Stimulated activated CD8-positive, alpha-beta memory T cell treated with anti-CD3 and anti-CD28 coated beads, Interleukin-7, amount 100 ng/mL, for 4 hours (primary cell): ENCODE measurements at places on chromosomes 5 and 9.
A peak's percentile ranks its signal among the peaks of the same experiment; 100 is the strongest.

- no peak for DNase-seq
These were observed 78.1 kb downstream of the GPR21 start for GRCh38 chr9:123111427-123112014.

GRCh38 chr5:108857905-108858304 lies 110.2 kb downstream of the FER start:
- DNase-seq = no peak

DNA sequence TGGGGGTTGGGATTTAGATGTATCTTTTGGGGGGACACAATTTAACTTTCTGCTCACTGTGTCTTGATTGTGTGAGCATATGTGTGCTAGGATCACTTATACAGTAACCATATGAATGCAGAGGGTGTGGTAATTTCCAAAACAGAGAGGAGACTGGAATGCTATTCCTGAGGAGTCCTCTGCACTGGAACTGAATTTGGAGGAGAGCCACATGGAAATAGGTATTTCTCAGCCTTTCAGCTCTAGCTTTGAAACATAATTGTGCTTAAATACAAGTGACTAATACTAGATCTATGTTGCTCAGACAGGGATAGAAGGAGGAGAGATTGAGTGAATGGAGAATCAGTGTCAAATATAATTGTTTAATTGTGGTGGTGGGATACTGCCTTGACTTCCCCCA lies 45.5 kb downstream of the FOCAD start:
- DNase-seq = no peak

GRCh38 chr5:175696139-175696854 lies 38.4 kb downstream of the HRH2 start:
- peak; percentile 31 for DNase-seq

DNA sequence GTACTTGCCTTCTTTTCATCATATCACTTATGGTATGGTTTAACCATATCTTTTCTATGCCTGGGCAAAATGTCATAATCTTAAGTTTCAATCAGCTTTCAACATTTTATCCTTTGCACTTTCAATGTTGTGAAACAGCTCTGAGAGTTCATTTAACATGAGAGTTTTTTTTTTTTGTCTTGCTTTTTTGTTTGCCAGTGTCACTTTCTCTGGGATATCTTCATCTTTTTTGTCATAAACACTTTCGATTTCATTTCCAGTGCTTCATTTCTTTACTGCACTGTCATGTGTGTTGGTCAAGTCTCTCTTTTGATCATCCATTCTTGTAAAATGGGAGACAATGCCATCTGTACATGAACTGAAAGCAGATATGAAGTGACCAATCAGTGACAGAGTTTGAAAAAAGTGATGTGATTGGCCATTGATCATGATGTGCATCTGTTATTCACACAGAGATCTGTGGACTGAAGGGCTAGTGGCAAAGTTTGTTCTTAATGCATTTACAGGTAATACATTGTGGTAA lies 7.5 kb upstream of the POU5F2 start:
- DNase-seq = no peak

DNA sequence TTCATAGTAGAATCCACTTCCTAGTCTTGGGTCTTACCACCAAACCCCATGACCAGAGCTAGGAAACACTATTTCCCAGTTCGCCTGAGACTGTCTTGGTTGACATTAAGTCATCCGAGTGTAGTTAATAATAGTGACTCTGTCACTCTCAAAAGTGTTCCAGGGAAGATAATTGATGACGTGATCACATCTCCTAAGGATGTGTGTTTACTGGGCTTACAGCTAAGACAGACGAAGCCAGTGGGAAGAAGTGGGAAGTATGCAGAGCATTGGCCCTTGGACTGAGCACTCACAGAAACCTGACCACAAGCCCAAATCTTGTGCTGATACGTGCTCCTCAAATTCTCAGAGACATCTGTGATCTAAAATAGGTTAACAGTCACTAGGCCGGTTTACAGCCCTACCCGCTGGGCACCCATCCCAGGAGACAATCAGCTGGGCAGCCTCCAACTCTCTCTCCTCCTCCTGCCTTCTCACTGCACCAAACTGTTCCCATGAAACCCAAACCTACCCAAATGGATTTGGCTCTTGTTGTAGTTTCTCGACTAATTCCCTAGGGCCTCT lies 316.6 kb downstream of the TLE1 start:
- DNase-seq = no peak

DNA sequence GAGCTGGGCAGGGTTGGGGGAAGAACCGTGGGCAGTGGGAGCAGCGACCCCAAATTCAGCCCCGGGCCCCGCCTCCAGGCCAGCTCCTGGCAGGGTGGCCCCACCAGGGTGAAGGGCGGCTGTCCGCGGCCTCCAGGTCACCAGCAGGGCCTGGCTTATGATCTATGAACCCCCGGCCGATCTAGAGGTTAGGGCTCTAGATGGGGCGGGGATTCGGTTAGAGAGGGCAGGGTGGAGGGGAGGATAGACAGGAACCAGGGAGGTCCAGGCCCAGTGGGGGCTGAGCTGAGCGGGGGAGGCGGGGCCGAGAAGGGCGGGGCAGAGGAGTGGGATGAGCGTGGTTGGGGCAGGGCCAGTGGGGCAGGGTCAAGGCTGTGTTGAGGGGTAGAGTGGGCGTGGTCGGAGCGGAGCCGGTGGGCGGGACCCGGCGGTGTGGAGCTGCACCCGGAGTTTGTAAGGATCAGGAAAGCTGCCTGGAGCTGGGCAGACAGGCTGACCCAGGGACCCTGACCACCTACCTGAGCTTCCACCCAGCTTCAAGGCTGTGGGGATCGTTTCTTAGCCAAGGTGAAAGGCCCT lies 29.3 kb upstream of the OBP2B start:
- peak; percentile 13 for DNase-seq

DNA sequence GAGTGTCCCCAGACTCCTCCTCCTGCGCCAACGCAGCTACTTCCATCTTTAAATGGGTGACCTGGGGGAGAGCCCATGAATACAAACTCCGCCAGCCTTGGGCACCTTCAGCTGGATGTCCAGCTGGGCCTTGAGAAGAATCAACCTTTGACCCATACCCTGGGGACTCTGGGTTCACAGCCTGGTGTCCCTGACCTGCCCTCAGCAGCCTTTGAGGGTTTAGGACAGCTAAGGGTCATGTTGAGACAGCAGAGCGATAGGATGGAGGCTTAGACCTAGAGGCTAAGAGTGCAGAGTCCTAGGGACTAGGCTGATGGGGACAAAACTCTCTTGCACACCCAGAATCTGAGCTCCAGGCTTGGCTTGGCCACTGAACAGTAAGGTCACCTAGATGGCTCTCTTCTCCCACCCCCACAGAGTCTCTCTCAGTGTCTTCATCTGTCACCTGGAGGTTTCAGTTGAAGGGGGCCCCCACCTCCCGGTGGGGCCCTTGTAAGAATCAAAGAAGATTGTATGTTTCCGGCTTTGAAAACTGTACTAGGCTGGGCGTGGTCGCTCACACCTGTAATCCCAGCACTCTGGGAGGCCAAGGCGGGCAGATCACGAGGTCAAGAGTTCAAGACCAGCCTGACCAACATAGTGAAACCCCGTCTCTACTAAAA lies 6.7 kb upstream of the AQP3 start:
- no peak for DNase-seq

DNA sequence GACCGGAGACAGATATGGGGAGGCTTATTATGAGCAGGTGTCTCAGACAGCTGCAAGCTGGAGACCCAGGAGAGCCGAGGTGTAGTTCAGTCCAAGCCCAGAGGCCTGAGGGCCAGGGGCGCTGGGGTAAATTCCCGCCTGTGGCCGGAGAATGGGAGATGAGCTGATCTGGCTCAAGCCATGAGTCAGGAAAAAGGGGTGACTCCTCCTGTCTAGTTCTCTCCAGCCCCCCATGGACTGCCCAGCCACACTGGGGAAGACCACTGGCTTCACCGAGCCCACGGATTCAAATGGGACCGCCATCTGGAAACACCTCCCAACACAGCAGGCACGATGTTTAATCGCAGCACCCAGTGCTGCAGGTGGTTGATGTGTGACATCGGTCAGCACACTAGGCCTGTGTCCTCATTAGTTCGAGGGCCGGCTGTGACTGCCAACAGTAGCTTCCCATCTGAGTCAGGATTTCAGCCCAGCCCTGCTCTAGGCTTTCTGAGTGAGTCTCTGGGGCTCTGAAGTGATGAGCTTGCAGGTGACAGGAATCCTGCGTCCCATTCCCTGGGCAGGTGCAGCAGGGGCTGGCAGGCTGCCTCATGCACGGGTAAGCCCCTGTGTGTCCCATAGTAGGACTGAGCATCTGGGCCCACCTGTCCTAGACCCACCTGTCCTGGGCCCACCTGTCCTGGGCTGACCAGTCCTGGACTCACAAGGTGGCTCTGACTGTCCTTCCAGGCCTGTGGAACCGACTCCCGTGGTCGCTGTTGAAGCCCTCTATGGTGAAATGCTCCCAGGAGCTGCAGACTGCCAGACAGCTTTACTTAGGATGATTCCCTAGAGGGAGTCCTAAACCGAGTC lies 49.7 kb downstream of the AHRR start:
- no peak for DNase-seq

DNA sequence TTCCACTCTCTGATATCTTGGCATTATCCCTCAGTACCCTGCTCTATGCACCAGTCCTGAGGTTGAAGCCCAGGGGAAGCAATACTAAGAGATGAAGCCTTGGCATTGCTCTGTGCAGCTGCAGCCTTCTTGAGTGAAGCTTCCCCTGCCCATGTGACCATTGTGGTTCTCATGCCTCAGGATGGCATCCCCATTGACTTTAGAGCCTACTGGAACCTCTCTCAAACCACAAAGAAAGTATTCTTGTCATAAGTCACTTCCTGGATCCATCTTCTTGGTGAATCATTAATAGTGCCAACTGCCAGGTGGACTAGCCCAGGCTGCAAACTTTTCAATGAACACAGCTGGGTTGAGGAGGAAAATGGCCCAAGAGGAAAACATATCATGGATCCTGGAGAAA lies 283.9 kb upstream of the RFX3 start:
- DNase-seq = no peak

- no peak for DNase-seq
These were observed 61.5 kb downstream of the NR3C1 start for GRCh38 chr5:143341807-143342570.

DNA sequence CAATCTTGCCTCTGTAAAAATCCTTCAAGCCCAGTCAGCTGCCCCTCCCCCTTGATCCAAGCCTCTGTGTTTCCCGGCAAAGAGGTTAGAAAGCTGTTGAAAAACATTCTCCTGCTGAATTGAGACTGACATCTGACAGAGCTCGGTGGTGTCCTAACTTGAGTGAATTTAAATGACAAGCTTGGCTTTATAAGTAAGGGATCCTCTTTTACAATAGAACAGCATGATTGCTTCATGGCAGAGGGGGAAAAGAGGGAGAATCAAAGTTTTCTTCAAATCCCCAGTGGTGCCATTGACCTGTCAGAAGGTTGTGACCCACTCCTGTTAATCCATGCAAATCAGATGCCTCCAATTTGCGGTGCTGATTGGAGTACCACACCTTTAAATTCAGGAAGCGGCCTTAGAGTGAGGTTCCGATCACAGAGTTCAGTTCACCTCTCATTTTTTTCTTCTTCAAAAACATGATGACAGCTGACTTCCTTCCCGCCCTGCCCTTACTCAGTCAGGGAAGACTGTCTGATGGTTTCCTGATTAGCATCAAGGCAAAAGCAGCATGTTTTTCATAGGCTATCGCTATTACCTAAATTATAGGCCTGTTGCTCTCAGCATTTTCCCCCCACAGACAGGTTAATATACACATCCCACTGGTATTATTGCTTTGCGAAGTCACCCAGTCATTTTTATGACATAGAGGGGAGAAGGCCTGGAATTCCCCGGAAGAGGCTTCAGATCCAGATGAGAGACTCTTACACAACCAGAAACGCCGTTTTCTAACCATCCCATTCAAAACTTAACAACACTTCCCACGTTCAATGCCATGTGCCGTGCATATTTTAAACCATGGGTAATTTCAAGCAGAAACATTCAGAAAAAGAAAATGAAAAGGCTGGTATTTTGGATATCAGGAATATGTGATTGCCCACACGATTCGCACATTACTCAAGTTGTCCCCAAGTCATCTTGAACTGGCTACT lies 141.4 kb downstream of the EBF1 start:
- no peak for DNase-seq

- no peak for DNase-seq
These were observed 234.4 kb upstream of the GAS1 start for GRCh38 chr9:87181670-87182069.

DNA sequence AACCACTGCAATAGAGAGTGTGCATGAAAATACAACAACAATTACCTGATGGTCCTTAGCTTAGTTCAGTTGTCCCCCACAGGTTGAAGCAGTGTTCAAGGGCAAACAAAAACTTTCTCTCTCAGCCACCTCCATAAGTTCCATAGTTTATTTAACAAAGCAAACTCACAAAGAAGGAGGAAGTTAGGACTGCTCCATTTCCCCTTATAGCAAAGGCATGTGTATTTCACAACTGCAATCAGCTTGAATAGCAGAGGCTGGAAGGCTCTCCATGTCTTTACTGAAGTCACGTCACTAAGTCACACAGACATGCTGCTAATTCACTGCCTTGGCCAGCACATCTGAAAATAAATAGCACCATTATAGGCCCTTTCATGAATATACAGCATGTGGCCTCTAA lies 43.3 kb downstream of the DOCK8 start:
- no peak for DNase-seq

DNA sequence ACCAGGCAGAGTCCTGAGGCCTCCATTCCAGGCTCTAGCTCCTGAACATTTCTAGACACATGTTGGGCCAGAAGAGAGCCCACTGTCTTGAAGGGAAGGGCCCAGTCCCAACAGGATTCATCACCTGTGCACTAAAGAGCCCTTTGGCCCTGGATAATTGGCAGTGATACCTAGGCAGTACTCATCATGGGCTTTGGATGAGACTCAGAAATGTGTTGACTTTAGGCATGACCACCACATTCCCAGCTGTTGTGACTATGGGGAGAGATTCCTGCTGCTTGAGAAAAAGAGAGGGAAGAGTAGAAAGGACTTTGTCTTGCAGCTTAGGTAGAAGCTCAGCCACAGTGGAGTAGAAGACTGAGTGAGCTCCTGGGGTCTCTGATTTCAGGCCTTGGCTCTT lies 138.4 kb upstream of the DAPK1 start:
- DNase-seq = no peak

- no peak for DNase-seq
These were observed 616.4 kb upstream of the NUDT12 start for GRCh38 chr5:104178829-104179456.

- DNase-seq = no peak
These were observed 55.7 kb upstream of the DPYSL3 start for GRCh38 chr5:147565524-147565923.

DNA sequence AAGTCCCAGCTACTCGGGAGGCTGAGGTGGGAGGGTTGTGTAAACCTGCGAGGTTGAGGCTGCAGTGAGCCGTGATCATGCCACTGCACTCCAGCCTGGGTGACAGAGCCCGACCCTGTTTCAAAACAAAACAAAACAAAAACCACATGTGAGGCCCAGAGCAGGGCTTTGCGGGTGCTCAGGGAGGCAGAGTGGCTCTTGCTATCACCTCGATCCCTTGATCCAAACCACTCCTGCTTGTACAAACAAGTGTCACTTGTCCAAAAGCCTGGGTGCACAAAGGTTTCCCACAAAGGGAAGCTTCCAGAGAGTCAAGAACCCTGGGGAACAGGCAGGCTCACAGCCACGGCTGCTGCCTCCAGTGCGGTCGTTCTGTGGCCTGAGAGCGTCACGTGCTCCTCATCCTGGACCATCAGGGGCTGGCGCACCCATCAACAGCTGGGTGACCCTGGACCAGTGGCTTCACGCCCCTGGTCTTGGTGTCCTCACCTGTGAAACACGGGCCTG lies 162.7 kb downstream of the C9orf50 start:
- DNase-seq = peak; percentile 41
